ENCODE measurements at places on chromosomes 16 and 17. TPM values are rescaled to one million over a fixed set of nuclear protein-coding genes. Genes with fewer than 3 reads are reported as not detected.

DNA sequence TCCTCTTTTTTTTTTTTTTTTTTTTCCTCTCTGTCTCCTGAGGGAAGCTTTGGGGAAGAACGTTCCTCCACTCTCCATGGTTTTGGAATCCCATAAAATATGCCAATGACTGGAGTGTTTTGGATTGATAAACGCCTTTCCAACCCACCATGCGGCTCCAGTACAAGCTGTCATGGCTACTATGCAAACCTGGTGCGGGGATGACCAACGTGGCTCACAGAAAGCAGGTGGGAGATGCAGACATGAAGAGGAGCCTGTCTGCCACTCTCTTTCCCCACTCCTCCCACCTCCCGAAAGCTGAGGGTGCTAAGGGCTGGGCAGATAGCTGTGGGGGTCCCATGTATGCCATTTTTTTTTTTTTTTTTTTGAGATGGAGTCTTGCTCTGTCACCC, 69.9 kb upstream of the SEC14L1 start:
- DNase-seq, result no peak

DNA sequence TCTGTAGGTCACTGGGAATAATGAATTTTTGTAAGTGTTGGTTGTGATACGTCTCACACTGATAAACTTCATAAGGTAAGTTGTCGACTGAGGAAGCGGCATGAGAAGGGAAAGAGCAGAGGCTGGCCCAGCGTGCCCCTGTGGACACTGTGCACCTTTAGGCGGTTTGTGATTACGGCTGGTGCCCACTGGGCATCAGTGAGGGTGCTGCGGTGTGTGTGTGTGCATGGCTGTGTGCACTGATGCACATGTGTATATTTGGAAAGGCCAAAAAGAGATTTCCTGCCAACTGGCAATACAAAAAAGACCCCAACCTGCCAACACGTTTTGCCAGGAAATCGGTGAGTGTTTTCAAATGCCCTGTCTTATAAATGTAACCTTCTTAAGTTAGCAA, 11.9 kb downstream of the IRF8 start:
- no peak for DNase-seq

DNA sequence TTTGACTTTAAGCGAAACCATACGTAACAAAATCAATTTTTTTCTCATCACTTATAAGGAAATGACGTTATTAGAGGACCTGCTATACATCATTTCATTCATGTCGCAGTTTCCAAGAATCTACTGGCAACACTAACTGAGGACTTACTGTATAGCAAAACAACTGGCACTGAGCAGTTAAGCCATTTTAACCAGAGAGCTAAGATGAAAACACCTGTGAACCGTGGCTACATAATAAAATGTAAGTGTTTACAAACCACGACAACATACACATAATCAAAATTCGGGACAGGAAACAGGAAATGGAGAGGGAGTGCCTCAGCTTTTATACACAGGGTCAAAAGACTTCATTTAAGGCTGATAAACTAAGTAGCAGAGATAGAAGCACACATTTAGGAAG, 29.5 kb downstream of the METTL16 start:
- DNase-seq, result no peak

GRCh38 chr17:67379251-67379630, 2.2 kb downstream of the PITPNC1 start:
- no peak for DNase-seq

DNA sequence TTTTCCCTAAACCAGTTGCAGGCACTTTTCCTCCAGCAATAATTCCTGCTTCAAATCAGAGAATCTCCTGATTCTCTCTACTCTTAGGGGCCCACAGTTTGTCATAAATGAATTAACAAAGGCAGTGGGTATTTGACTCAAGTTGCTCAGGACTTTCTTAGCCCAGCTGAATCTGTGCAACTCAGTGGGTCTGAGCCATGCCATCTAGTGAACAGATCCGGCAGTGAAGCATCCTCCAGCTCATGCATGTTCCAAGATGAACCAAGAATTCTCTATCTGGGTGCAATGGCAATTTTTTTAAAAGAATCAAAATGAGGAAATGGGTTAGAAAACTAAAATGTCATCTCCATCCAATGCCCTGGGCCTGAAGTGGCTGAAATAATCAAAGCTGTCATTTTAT, 575.2 kb upstream of the CDH11 start:
- no peak for DNase-seq

CCNF gene
- 48.9 TPM for total RNA-seq

RND2 gene
- total RNA-seq, result not detected

SMG1 gene
- total RNA-seq, result 66.7 TPM

- DNase-seq, result no peak
These were observed 30.9 kb downstream of the TMEM204 start for GRCh38 chr16:1564325-1564724.
